ENCODE measurements at places on chromosomes 3 and 15.

DNA sequence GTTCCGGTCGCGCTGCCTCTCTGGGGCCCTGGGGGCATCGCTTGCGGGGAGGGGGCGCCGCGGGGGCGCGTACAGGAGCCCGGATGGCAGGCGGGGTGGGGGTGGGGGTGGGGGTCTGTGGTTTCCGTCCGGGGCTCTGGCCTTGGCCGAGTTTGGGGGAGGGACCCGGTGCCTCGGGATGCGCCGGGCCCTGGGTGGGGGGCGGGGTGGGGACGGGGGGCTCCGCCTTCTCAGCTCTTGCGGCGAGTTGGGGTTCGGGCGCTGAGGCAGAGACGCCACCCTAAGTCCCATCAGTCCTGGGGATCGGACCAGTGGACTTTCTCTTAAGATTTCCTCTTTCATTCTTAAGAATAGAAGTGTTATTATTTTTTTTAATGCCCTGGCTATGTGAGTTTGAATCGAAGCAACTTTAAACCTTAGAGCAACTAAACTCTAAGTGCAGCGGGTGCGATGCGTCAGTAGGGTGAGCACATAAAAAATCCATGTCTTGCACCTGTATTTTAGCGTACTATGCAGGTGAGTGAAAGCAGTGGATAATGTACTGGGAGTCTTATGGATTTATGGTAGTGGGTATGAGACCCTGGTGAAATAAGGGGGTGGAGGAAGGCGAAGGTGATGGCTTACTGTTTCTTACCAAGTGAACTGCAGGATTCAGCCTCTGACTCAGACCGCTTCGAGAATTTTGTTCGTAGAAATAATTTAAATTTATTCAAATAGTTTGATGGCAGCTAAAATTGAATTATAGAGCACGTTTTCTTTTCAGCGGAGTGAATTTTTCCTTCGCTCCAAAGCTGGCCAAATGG is 762 bp downstream of the CTNNB1 start:
- DNase-seq: peak; percentile 74

- peak; percentile 72 for DNase-seq
These were observed 171.0 kb upstream of the UMPS start for GRCh38 chr3:124558991-124559845.

DNA sequence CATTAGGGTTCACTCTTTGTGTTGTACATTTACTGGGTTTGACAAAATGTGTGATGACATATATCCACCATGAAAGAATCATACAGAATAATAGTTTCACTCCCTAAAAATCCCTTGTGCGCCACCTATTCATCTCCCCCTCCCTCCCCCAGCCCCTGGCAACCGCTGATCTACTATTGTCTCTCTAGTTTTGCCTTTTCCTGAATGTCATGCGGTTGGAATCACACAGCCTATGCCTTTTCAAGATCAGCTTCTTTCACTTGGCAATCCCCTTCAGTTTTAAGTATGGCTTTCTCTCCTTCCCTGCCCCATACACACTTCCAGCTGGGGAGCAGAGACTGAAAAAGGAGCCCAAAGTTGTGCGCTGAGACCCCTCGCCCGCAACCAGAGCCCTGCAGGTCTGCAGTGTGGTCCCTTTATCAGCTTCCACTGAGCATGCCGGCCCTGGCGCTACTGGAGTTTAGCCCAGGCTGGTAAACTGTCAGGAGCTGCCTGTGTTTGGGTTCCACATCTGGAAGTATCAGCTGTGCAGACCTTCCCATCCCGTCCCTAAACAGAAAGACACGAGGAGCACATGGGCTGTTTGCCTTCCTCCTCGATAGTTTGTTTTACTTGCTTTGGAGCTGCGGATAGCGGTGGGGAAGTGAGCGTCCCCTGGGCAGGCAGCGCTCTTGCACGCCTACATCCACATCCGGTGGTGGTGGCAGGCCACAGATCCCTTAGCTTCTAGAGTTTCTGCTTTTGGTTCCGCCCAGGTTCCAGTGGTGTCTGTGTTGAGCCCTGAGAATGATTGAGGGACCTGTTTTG is 12.3 kb downstream of the BOC start:
- DNase-seq: no peak

GRCh38 chr3:192246847-192247559 is 480.3 kb downstream of the FGF12 start:
- no peak for DNase-seq

GRCh38 chr3:65907232-65908130 is 131.2 kb downstream of the MAGI1 start:
- no peak for DNase-seq
